ENCODE measurements at places on chromosomes 3 and 15. TPM values are rescaled to one million over a fixed set of nuclear protein-coding genes. Genes with fewer than 3 reads are reported as not detected.

The LSMEM2 gene
- not detected for total RNA-seq

- no peak for DNase-seq
Measured at GRCh38 chr3:10469441-10470119, 35.8 kb downstream of the ATP2B2 start.

- DNase-seq: no peak
Measured at GRCh38 chr3:160027541-160028195, 39.0 kb downstream of the IL12A start.

DNA sequence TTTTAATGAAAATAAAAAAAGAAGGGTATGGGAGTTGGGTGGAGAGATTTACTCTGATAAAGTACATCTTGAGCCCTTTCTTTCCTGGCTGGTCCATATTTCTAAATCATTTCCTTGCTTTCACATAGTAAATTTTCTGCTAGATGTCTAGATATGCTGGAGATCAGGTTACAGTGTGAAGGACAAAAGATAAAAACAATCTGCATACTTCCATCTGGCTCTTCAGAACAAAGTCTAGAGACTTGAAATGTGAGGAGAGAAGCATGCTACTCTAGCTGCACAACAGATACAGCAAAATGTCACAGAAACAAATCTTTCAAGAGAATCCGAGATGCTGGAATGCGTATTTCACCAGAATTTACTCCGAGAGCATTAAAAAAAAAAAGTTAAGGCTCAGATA, 42.2 kb downstream of the FOXP1 start:
- DNase-seq: no peak

GRCh38 chr3:190319660-190320059, 2.6 kb downstream of the CLDN1 start:
- no peak for DNase-seq

- DNase-seq: no peak
Measured at GRCh38 chr15:57134851-57135250, 216.4 kb downstream of the TCF12 start.

DNA sequence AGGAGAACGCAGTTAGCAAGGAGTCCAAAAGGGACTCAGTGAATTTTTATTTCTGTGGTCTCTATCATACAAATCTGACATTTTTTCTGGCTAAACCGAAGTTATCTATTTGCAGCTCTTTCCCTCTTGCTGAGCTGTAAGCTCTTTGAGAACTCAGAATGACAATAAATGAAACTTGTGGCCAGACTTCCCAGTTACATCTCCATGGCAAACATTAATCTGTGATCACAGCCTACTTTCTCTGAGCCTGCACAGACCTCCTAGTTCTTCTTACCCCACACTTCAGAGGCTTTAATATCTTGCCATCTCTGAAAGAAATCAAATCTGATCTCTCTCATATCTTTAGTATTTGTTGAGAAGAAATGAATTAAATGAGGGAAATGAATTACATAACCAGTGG, 58.0 kb downstream of the PLD1 start:
- DNase-seq: no peak

- no peak for DNase-seq
Measured at GRCh38 chr3:159763011-159763601, 225.5 kb upstream of the IL12A start.

GRCh38 chr3:142501004-142501926, 53.4 kb upstream of the XRN1 start:
- no peak for DNase-seq

The SCAANT1 gene
- total RNA-seq: not detected

DNA sequence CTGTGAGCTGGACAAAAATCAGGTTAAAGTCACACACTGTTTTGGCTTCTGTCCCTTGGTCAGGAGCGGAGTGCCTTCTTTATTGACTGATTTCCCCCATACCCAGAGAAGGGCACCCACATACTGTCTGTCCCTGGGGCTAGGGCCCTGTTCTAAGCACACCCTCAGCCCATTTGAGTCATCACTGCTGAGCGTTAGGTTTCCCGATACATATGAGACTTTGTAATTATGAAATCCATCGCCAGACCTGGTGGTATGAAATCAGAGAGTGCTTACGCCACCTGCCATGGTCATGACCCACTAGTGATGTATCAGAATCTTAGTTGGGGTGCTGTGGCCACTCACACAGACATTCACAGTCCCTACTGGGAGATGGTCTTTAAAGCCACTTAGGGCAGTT, 96.8 kb downstream of the CHDH start:
- DNase-seq: no peak

DNA sequence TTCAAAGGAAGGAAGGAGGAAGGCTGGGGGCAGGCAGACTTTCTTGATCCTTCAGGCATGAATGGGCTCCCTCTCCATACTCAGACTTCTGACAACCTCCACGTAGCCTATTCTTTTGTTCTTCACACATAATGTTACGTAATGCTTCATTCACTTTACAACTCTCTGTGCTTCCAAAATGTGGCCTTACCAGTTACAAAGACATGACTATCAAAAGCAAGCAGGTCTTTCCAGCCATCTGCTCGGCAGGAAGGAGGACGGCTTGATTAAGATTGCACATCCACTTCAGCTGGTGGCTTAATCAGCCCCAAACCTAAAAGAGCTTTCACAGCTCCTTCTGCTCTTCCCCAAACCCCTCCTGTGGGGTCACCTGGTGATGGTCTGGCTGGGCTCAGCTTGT, 263.2 kb downstream of the XXYLT1 start:
- no peak for DNase-seq

DNA sequence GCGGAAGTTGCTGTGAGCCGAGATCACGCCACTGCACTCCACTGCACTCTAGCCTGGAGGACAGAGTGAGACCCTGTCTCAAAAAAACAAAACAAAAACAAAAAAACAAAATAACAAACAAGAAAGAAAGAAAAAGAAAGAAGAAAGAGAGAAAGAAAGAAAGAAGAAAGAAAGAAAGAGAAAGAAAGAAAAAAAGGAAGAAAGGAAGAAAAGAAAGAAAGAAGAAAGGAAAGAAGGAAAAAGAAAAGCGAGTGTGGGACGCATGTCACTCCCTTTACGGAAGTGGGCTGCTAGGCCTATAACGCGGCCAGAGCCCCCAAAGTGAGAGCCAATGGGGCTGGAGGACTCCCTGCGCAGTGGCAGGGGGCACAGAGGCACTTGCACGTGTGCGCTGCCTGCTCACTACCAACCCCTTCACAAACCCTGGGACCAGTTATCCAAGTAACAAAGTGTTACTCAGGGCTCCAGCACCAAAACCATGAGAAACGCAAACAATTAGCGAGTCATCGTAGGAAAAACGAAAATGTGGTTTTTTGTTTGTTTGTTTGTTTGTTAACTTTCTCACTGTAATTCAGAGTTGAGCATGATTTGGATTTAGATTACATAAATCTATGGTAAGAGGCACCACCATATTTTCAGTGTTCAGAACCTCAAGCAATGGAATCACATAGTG, 40.8 kb upstream of the ATP1B3 start:
- no peak for DNase-seq

DNA sequence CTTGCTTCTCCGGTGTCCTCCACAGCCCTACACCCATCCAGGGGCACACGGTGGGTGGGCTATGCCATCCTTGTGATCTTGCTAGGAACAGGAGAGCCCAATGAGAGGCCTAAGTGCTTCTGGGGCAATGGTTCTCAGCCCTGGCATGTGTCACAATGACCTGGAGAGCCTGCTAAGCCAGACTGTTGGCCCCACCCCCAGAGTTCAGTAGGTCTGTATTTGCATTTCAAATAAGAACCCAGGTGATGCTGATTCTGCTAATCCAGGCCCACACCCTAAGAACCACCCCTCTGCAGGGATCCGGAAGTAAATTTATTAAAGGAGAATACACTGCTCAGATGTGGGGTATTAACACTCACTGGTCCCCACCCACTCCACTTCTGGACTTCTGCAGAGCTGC, 57.9 kb downstream of the RORA start:
- DNase-seq: no peak

- DNase-seq: no peak
Measured at GRCh38 chr3:197540961-197541377, 14.8 kb downstream of the BDH1 start.

- DNase-seq: no peak
Measured at GRCh38 chr3:44159696-44160300, 81.9 kb upstream of the TOPAZ1 start.

DNA sequence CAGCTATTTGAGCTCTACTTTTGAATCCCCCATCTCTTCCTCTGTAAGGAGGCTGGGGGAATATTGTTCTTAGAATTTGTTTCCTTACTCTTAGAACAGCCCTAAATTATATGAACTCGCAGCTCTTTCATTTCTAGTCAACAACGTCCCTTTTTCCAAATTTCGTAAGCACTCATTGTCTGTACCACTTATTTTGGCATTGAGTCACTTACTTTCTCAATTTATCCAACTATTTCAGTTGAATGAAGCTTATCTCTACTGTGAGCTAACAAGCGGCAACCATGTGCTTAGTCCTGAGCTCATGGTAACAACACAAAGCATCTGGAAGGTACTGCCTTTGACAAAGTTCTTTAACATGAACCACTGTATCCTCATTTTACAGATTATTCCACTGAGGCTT, 191.1 kb downstream of the GREM1 start:
- DNase-seq: no peak

The FSTL1 gene
- total RNA-seq: 1,263 TPM

DNA sequence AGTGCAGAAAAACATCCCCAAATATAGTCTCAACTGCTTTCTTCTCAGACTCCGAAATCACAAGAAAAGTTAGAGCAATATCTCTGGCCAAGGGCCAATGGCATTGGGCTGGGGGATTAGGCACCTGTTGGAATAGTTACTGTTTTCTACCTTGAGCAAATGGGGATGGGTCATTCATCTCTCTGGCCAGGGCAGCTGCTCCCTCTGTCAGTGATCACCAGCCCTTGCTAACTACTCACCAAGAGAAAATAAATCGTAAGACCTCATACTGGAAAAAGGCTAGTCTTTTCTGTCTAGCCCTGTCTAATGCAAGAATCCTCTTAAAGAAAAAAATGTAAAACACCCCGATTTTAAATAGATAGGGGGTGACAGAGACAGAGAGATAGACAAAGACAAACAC, 10.9 kb downstream of the CERS3 start:
- DNase-seq: no peak

DNA sequence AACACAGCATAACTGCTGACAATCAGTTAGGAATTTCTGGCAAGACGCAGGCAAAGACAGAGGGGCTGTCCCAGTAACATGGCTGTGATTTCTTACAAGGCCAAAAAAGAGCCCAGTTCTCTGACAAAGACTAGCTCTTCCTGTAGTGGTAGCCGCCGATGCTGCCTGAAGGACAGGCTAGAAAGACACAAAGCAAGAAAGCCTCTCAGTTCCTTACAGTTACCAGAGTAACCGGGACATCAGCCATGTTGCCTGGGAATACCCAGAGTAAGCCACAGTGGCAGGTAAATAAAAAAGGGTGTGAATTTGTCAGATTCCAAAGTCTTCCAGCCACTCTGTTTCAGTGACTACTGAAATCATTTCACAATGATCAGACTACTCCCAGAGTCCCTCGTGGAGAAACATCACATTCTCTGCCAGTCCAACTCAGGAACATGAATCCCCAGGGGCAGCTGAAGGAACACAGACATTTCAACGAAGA, 493.6 kb upstream of the ADAMTS9 start:
- no peak for DNase-seq

The TGFBR2 gene
- 243 TPM for total RNA-seq

The CHST13 gene
- total RNA-seq: 0.80 TPM

The GPR160 gene
- total RNA-seq: 31.9 TPM

DNA sequence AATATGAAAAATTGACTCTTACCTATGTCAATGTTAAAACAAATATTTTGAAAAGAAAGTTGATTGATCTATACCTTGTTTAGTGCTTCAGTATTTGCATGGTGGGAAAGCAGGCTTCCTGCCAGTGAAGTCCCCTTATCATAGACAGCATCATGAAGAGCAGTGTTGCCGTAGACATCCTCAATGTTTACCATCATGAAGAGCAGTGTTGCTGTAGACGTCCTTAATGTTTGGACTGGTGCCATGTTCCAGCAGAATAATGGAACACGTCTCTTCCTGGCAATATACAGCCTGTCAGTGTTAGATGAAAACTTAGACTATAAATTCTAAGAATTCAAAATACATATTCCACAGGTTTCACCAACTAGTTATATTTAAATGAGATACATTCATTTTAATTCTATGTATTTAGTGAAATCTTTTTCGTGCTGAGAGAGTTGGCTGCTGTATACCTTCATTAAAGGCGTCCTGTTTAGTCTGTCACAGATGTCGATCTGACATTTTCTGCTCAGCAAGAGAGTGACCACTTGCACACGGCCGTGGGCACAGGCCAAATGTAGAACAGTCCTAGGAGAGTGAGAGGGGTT, 116.8 kb downstream of the LMLN start:
- DNase-seq: no peak

GRCh38 chr3:12476238-12476897, 7.9 kb upstream of the TSEN2 start:
- no peak for DNase-seq

The CPNE9 gene
- total RNA-seq: not detected

The IGSF10 gene
- 14.4 TPM for total RNA-seq

The TNNC1 gene
- total RNA-seq: not detected

DNA sequence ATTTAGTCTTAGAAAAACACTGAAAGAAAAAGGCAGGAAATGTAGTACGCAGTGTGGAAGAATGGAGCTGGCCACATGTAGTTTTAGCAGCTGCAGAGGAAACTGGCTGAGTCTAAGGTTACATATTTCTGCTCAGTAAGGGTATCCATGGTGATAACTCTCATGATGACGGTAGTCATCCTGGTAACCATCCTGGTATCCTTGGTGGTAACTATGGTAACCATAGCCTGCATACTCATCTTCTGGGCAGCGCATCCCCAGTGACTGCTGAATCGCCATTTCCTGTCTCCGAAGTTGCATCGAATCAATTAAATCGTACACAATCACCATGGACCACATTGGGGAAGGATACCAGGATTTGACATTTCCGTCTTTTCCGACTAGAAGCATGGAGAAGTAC, 35.7 kb downstream of the CCDC80 start:
- no peak for DNase-seq

DNA sequence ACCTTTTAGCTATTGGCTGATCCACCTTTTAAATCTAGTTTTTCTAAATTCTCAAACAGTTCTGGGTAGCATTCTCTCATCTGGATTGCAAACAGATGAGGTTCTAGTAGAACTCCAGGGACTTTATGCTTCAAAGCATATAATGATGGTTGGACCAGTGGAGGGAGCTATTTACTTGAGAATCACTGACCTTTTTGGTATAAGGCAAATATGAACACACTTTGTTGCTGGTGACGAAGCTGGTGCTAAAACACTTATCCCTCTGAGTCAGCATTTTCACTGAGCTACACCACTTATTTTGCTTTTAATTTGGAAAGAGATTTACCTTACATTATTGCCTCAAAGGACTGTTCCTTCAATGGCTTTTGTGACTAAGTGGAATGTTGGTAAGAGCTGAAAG, 58.6 kb upstream of the SLITRK3 start:
- no peak for DNase-seq

GRCh38 chr15:61318301-61318700, 89.2 kb upstream of the RORA start:
- DNase-seq: no peak

DNA sequence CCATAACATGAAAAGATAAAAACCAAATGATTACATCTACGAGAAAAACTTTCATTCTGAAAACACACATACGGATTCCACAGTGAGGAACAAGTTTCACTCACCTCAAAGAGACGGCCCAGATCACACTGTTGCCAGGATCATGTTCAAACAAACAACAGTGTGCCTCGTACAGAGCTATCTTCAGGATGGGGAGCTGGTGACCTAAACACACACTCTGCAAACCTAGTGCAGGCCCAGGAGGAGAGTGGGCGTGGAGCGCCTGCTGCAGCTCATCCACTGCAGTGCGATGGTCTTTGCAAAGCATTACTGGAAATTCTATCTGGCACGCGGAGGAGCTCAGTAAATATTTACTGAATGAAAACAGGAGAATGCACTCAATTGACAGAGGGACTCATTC, 38.5 kb downstream of the TAMM41 start:
- no peak for DNase-seq

- peak; percentile 61 for DNase-seq
Measured at GRCh38 chr3:192772240-192772894, 45.0 kb upstream of the FGF12 start.
